Psoas muscle (tissue), 8 donors: ENCODE measurements at places on chromosomes 6 and 20. TPM values are rescaled to one million over a fixed set of nuclear protein-coding genes. Genes with fewer than 3 reads are reported as not detected.

Gene SAMD3
- 0.44 TPM for total RNA-seq

Gene TTK
- not detected for total RNA-seq

Gene TREM1
- total RNA-seq = 3.0 TPM

Gene TMEM170B
- total RNA-seq = 10.7 TPM

DNA sequence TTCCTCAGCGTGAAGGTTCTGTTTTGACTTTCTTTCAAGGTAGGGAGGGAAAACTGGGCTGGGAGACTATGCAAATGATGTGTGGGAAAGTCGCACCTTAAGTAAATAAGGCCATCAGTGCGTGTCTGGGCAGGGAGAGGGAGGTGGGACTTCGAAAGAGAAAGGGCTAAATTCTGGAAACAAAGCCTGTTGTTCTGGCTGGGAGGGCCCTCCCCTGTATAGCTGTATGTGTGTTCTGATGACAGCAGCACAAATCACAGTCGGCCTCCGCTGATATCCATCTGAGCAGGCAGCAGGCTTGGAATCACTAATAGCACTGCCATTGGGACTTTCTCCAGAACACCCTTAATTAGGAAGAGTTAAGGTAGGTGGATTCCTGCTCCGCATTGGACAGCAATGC is 19.2 kb downstream of the JAG1 start:
- peaks cover 46% of the 10 kb centered on the region for H3K4me1 ChIP-seq
- peak overlapping the region; percentile 33 for H3K27ac ChIP-seq
- H3K4me3 ChIP-seq = no peak overlapping the region
- H3K27me3 ChIP-seq = no peaks in the 10 kb centered on the region
- H3K36me3 ChIP-seq = peaks cover 71% of the 10 kb centered on the region

DNA sequence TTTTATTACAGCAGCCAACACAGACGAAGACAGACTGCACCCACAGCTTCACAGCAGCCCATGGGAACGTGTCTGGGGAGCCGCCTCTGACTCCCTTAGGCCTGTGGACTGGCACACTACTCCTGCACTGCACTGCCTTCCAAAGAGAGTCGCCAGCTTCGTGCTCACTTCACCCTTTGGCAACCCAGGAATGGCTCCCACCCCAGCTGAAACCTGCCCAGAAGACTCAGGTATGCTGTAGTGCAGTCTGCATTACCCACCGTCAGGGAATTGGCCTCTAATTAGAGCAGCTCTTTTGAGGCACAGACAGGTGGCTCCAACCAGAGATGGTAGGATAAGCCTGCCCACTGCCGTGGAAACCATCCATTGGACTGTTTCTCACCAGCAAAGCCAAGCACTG is 39.9 kb upstream of the FRMD1 start:
- no peak overlapping the region for H3K27ac ChIP-seq
- no peak overlapping the region for H3K4me3 ChIP-seq
- H3K36me3 ChIP-seq = no peaks in the 10 kb centered on the region
- DNase-seq = no peak

GRCh38 chr20:23368316-23369071 is 6.5 kb downstream of the GZF1 start:
- H3K27ac ChIP-seq = peak overlapping the region; percentile 7
- H3K36me3 ChIP-seq = peaks cover 77% of the 10 kb centered on the region
- no peak overlapping the region for H3K4me3 ChIP-seq
- DNase-seq = no peak
- H3K4me1 ChIP-seq = peaks cover 56% of the 10 kb centered on the region

DNA sequence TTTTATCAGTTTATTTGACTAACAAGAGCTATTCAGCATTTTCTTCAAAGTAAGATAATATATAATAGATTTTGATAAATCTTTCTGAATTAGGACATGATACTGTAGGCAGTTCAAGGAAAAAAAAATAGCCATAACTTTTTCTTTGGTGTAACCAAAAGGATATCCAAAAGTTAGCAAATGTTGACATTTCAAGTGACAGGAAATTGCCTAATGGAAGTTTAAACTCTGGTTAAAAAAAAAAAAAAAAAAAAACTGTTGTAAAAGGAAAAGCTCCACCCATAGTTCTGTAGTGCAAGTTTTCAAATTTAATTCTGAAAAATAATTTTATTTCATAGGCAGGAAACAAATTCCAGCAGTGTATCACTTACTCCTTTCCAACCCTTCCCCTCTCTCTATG is 18.8 kb downstream of the HEBP2 start:
- H3K27me3 ChIP-seq = no peaks in the 10 kb centered on the region
- DNase-seq = no peak
- H3K4me1 ChIP-seq = no peaks in the 10 kb centered on the region
- H3K27ac ChIP-seq = no peak overlapping the region
- H3K36me3 ChIP-seq = no peaks in the 10 kb centered on the region
- H3K4me3 ChIP-seq = no peak overlapping the region

GRCh38 chr6:140980265-140980887 is 1152.3 kb upstream of the GJE1 start:
- H3K27ac ChIP-seq = no peak overlapping the region
- no peak for DNase-seq
- H3K27me3 ChIP-seq = no peaks in the 10 kb centered on the region
- no peak overlapping the region for H3K4me3 ChIP-seq
- peaks cover 9% of the 10 kb centered on the region for H3K4me1 ChIP-seq

GRCh38 chr6:138230759-138231380 is 12.6 kb upstream of the PBOV1 start:
- H3K27me3 ChIP-seq = no peaks in the 10 kb centered on the region
- no peak overlapping the region for H3K27ac ChIP-seq
- no peaks in the 10 kb centered on the region for H3K4me1 ChIP-seq

GRCh38 chr6:139536751-139537617 is 162.5 kb upstream of the CITED2 start:
- H3K27ac ChIP-seq = no peak overlapping the region
- no peak overlapping the region for H3K4me3 ChIP-seq
- H3K36me3 ChIP-seq = no peaks in the 10 kb centered on the region
- DNase-seq = no peak

DNA sequence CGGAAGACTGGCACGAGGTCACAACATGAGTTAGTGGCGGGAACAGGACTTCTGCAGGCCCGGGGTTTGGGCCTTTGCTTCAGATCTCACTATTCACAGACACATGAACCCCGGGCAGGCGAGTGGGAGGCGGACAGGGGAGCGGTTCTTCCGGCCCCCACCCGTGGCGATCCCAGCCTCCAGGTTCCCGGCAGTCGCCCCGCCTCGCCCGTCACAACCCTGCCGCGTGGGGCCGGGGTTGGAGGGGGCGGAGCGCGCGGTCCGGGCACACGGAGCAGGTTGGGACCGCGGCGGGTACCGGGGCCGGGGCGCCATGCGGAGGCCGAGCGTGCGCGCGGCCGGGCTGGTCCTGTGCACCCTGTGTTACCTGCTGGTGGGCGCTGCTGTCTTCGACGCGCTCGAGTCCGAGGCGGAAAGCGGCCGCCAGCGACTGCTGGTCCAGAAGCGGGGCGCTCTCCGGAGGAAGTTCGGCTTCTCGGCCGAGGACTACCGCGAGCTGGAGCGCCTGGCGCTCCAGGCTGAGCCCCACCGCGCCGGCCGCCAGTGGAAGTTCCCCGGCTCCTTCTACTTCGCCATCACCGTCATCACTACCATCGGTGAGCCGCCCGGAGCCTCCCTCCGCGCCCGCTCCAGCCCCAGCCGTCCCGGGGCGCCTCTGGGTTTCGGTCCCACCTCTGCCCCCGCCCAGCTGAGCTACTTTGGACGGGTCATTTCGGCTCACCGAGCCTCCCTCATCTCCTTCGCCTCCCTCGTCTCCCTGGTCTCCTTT is at the start of gene KCNK15:
TSS of gene KCNK15 (plus strand) at position 268 of the 769 bp plus-strand sequence. CDS start at position 314, 46 bp downstream.
- H3K36me3 ChIP-seq = no peaks in the 10 kb centered on the region
- no peak within 1 kb of the TSS for H3K27ac ChIP-seq
- H3K4me1 ChIP-seq = peaks cover 11% of the 10 kb centered on the region
- peak within 1 kb of the TSS; percentile 72 for H3K4me3 ChIP-seq
- H3K27me3 ChIP-seq = peaks cover 29% of the 10 kb centered on the region
- peak; percentile 67 for DNase-seq

GRCh38 chr6:111850295-111850937 is 22.8 kb downstream of the FYN start:
- H3K36me3 ChIP-seq = no peaks in the 10 kb centered on the region
- H3K27ac ChIP-seq = no peak overlapping the region
- no peak overlapping the region for H3K4me3 ChIP-seq

DNA sequence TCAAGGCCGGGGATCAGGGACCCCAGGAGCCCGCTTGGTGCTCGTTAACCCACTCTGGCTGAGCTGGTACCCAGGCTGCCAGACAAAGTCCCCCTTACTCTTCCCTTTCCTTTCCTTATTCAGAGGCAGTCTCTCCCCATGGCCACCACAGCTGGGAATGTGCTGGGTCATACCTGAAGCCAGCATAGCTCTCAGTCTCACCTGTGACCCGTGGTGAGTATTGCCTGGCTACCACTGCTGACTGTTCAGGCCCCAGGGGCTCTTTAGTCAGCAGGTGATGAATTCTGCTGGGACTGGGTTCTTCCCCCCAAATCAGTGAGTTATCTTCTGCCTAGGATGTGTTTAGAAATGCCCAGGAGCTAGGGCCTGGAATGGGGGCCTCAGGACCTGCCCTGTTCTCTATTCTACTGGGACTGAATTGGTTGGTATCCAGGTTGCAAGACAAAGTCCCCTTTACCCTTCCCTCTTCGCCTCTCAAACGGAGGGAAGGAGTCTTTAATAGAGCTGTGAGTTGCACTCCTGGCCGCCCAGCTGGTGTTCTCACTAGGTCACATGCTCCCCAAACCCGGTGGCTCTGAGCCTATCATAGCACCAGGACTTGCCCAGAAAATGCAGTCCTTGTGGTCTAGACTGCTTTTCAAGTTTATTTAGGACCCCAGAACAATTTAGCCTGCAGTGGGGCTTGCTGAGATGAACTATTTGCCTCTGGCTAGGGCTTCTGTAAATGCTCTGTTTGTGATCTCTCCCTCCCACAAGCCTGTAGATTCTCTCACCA is 64.6 kb downstream of the MYO6 start:
- DNase-seq = no peak
- H3K36me3 ChIP-seq = no peaks in the 10 kb centered on the region
- H3K27ac ChIP-seq = no peak overlapping the region
- H3K27me3 ChIP-seq = no peaks in the 10 kb centered on the region
- no peaks in the 10 kb centered on the region for H3K4me1 ChIP-seq
- H3K4me3 ChIP-seq = no peak overlapping the region

GRCh38 chr6:47780510-47781356 is 1.1 kb upstream of the OPN5 start:
- no peaks in the 10 kb centered on the region for H3K36me3 ChIP-seq
- peak overlapping the region; percentile 4 for H3K4me3 ChIP-seq
- no peak overlapping the region for H3K27ac ChIP-seq
- DNase-seq = no peak
- no peaks in the 10 kb centered on the region for H3K4me1 ChIP-seq

DNA sequence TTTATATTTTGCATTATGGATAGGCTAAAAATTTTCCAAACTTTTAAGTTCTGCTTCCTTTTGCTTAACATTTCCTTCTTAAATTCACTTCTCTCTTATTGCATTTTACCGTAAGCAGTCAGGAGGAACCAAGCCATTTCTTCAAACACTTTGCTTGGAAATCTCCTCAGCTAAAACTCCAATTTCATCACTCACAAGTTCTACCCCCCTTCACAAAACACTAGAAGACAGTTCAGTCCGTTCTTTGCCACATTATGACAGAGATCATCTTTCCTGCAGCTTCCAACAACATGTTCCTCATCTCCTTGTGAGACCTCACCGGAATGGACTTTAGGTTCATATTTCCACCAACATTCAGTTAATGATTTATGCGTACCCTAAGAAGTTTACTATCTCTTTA is 79.2 kb upstream of the LY86 start:
- no peak overlapping the region for H3K4me3 ChIP-seq
- H3K27me3 ChIP-seq = no peaks in the 10 kb centered on the region
- DNase-seq = no peak
- no peaks in the 10 kb centered on the region for H3K36me3 ChIP-seq
- H3K27ac ChIP-seq = no peak overlapping the region

GRCh38 chr20:8646033-8646441 is 422.9 kb upstream of the PLCB4 start:
- no peak overlapping the region for H3K4me3 ChIP-seq
- no peak for DNase-seq
- peaks cover 5% of the 10 kb centered on the region for H3K4me1 ChIP-seq
- H3K27me3 ChIP-seq = no peaks in the 10 kb centered on the region

- peaks cover 21% of the 10 kb centered on the region for H3K36me3 ChIP-seq
- H3K27me3 ChIP-seq = peaks cover 14% of the 10 kb centered on the region
- H3K4me3 ChIP-seq = no peak overlapping the region
Measured at GRCh38 chr6:32111424-32112066, 2.4 kb upstream of the TNXB start.

GRCh38 chr6:41347378-41348050 is 12.1 kb downstream of the NCR2 start:
- H3K27ac ChIP-seq = no peak overlapping the region
- H3K4me1 ChIP-seq = no peaks in the 10 kb centered on the region
- DNase-seq = no peak

- H3K4me3 ChIP-seq = no peak overlapping the region
- DNase-seq = no peak
- no peaks in the 10 kb centered on the region for H3K27me3 ChIP-seq
- no peak overlapping the region for H3K27ac ChIP-seq
Measured at GRCh38 chr6:44537306-44538049, 150.0 kb downstream of the CDC5L start.

DNA sequence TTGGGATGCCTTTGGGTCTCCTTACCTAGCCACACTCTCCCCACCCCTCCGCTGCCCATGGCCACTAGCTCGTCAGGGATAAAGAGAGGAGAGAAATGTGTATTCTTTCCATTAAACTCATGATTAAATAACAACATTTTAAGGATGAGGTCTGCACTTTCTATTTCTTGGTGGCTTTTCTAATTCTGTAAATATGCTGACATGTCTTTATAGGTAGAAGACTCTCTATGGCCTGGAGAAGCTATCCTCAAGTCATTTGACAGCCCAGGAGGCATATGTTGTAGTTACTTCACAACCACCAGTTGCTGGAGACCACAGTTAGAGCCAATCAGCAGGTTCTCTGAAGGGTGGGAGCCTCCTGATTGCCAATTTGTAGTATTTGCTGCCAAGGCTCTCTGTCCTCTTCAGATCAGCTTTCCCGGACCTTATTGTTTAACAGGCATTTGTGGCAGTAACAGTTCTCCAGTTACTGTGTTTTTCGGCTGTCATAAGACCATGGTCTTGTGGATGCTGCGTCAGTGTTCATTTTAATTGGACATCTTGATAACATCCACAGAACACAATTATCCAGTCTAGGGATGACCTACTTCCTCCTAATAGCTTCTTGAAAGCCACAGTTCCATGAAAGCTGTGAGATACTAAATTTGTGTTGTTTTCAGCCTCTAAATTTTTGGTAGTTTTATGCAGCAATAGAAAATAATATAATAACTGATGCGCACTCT is 205.0 kb upstream of the KCNQ5 start:
- H3K4me3 ChIP-seq = no peak overlapping the region
- DNase-seq = no peak
- no peak overlapping the region for H3K27ac ChIP-seq
- no peaks in the 10 kb centered on the region for H3K4me1 ChIP-seq
- H3K27me3 ChIP-seq = no peaks in the 10 kb centered on the region
- no peaks in the 10 kb centered on the region for H3K36me3 ChIP-seq

DNA sequence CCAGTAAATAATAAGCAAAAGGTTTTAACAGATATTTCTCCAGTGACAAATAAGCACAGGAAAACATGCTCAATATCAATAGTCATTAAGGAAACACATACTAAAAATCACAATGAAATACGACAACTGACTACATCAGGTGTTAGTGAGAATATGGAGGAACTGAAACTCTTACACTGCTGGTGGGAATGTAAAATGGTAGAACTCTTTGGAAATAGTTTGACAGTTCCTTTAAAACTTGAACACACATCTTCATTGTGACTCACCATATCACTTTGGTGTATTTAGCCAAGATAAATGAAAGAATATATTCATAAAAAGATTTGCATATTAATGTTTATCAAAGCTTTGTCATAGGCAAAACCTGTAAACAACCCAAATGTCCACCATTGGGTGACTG is 11.3 kb upstream of the MAP3K5 start:
- no peaks in the 10 kb centered on the region for H3K36me3 ChIP-seq
- H3K4me3 ChIP-seq = no peak overlapping the region
- H3K27me3 ChIP-seq = no peaks in the 10 kb centered on the region
- DNase-seq = no peak
- H3K27ac ChIP-seq = no peak overlapping the region
